ENCODE measurements at places on chromosomes 7 and 10. TPM values are rescaled to one million over a fixed set of nuclear protein-coding genes. Genes with fewer than 3 reads are reported as not detected.

DNA sequence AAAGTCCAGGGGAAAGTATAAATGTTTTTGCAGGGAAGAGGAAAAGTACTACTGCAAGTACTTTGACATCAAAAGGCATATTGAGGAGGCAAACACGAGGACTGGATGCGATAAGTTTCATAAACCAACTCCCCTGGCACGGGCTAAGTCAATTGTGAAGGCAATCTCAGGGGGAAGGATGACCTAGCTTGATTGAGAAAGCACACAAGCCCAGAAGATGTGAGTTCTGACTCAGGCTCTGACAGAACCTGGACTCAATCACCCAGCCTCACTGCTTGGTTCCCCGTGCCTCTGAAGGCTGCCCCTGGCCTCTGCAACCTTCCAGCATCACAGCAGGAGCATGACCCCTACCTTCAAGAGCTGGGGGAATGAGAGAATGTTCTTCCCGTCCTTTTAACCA lies 93.2 kb upstream of the ZNF438 start:
- no peak for DNase-seq

- DNase-seq = peak; percentile 61
Observed at GRCh38 chr7:74481458-74482196, 27.9 kb downstream of the GTF2IRD1 start.

Gene ADRB1
- total RNA-seq = 1.1 TPM

DNA sequence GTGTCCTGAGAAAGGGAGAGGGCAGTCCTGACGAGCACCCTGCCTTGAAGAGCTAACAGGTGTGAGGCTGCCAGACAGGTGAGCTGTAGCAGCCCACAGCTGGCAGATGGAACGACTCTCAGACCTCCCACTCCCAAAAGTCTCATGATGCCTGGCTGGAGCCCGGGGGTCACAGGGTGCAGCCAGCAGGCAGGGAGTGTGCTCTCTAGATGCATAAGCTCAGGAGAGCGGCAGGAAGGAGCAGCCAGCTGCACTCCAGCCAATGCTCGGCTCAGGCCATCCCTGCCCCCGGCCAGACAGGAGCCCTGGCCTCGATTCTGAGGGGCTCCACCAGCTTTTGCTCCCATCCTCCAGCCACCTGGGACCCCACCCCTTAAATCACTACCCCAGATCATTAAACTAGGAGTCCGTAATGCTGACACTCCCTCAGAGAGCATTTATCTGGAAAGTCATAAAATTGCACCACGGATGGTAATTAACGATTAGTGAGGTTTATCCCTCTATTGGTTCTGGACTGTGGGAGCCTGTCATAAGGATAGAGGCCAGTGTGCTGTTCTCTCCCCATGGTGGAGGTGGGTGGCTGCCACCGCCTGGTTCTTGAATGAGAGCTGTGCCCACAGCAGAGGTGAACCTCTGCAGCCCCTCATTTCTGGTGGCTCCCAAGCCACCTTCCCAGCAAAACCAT lies 63.5 kb upstream of the ZMIZ1 start:
- DNase-seq = no peak

DNA sequence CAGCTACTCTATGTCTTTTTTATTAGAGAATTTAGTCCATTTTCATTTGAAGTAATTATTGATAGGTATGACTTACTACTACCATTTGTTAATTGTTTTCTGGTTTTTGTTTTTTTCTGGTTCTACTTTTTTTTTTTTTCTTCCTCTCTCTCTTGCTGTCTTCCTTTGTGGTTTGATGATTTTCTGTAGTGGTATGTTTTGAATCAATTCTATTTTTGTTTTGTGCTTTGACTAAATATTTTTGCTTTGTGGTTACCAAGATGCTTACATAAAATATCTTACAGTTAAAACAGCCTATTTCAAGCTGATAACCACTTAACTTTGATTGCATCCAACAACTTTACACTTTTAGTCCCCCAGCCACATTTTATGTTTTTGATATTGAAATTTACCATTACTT lies 3.3 kb upstream of the OR2F2 start:
- no peak for DNase-seq

DNA sequence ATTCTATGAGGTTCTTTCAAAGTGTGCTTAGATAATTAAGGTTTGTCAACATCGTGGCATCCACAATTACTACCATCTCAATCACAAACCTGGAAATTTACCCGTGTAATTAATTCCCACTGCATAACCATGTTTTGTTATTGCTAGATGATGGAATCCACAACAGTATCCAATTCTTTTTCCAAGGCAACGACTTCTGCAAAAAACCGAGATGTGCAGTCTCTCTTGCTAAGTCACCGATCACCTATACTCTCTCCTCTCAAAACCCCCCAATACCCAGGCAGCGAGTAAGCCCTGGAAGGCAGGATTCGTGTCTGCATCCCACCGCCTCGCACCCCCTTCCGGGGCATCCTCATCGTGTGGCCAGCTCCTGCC lies 678 bp upstream of the EIF4H start:
- DNase-seq = no peak

Gene ERVW-1
- total RNA-seq = not detected

DNA sequence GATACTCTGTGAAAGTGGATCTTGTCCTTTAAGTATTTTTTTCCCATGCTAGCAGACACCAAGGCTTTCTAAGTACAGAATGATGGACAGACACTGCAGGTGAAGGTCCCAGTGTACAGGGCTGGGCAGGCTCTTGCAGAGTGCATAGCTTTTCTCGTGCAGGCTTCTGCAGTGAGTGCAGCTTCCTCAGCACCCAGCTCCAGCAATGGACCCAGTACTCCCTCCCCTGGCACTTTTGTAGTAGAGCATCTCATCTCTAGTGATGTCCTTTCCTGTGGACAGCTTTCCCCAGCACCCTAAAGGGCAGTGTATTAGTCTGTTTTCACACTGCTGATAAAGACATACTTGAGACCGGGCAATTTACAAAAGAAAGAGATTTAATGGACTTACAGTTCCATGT lies 104.3 kb downstream of the CUL2 start:
- DNase-seq = no peak

- DNase-seq = no peak
Observed at GRCh38 chr10:129483430-129484010, 16.5 kb downstream of the MGMT start.

- no peak for DNase-seq
Observed at GRCh38 chr7:31258391-31258790, 82.1 kb downstream of the NEUROD6 start.

Data from H4 (cell line).